ENCODE measurements at places on chromosomes 4 and X. TPM values are rescaled to one million over a fixed set of nuclear protein-coding genes. Genes with fewer than 3 reads are reported as not detected.

DNA sequence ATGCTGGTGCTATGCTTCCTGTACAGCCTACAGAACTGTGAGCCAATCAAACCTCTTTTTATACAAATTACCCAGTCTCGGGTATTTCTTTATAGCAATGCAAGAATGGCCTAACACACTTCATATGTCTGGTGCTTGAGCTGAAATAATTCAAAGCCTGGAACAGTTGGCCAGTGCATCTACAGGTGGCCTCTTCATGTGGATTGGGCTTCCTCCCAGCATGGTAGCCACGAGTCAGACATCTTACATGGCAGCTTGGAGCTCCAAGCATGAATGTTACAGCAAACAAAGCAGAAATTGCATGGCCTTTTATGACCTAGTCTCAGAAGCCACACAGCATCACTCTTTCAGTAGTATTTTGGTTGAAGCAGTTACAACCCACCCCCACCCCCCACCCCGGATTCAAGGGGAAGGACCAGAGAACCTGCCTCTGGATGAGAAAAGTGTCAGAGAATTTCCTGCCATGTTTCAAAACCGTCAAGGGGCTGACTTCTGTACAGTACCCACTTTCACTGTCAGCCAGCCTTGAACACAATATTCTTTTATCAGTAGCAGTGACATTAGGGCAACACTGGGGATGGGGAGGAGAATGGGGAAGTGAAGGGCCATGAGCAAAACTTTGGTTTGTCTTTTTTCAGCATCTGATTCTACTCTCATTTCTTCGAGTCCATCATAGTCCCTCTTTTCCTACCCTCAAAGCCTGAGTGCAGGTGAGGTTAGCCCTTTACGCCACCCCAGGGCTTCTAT lies 368.7 kb downstream of the BCOR start:
- no peaks in the 10 kb centered on the region for H3K4me1 ChIP-seq
- peaks cover 5% of the 10 kb centered on the region for H3K27me3 ChIP-seq
- H3K4me3 ChIP-seq = no peak overlapping the region
- no peak for DNase-seq

DNA sequence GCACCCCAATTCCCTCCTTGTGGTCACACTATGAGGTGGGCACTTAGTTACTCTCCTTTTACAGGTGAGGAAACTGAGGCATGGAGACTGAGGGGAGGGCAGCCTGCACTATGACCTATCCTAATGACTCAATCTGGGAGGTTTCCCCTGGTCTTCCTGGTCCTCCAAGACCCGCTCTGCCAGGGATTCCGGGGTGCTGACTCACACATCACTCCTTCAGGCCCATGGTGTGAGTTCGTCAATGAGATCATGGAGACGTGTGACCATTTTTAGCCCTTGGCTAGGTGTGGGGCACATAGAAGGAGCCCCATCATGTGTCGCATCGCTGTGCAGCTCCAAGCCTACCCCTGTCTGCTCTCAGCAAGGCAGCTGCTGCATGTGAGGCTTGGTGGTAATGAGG lies 32.4 kb upstream of the BCOR start:
- H3K27ac ChIP-seq = no peak overlapping the region
- no peak overlapping the region for H3K4me3 ChIP-seq
- DNase-seq = no peak
- H3K27me3 ChIP-seq = no peaks in the 10 kb centered on the region
- no peaks in the 10 kb centered on the region for H3K4me1 ChIP-seq
- no peaks in the 10 kb centered on the region for H3K36me3 ChIP-seq

- H3K4me3 ChIP-seq = no peak overlapping the region
- H3K4me1 ChIP-seq = no peaks in the 10 kb centered on the region
- no peak for DNase-seq
Measured at GRCh38 chr4:20506827-20507226, 193.4 kb upstream of the PACRGL start.

The RBM47 gene
- 43.0 TPM for total RNA-seq

Measured in GM12878 (cell line).